GM23248 (cell line): ENCODE measurements at places on chromosomes 4 and X. TPM values are rescaled to one million over a fixed set of nuclear protein-coding genes. Genes with fewer than 3 reads are reported as not detected.

Gene SHOX
- not detected in 2 replicates for polyA plus RNA-seq

Gene ADH7
- polyA plus RNA-seq, result not detected in 2 replicates

Gene SPANXN3
- polyA plus RNA-seq, result not detected in 2 replicates

Gene SPARCL1
- polyA plus RNA-seq, result not detected in 2 replicates

Gene PDCL2
- not detected in 2 replicates for polyA plus RNA-seq
